ENCODE measurements at places on chromosomes 1 and 21.

DNA sequence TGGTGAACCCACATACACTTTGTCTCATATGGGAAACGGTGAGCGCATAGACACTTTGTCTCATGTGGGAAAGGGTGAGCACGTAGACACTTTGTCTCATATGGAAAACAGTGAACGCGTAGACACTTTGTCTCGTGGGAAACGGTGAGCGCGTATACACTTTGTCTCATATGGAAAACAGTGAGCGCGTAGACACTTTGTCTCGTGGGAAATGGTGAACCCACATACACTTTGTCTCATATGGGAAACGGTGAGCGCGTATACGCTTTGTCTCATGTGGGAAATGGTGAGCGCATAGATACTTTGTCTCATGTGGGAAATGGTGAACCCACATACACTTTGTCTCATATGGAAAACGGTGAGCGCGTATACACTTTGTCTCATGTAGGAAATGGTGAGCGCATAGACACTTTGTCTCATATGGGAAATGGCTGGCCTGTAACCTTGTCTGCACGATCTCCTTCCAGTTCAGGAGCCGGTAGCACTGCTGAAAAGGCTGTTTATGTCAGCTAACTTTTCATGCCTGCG lies 50.7 kb upstream of the TRAPPC10 start:
- no peak for DNase-seq

- no peak for DNase-seq
These were observed 341.0 kb upstream of the VAMP3 start for GRCh38 chr1:7430047-7430608.

DNA sequence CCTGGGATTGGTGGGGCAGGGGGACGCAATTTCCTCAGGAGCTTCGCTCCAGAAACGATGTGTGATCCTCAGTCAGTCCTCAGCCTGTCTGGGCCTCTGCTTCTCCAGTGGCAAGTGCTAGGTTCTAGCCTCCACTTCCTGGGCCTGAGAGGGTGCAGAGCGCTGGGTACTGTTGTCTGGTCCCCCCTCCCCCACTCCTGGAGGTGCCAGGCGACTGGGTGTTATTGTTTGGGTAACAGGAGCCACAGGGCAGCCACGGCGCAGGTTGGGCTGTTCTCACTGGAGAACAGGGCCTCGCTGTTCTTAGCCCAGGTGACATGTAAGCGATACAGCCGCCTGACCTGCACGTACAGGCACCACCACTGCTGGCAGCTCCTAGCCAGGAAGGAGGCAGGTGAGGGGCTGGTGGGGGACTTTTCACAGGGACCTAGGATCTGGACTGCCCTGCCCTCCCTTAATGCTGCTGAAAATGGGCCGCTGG lies 2.1 kb downstream of the RPS6KA1 start:
- DNase-seq: no peak

- no peak for DNase-seq
These were observed 155.8 kb downstream of the DPYD start for GRCh38 chr1:97764991-97765390.

- no peak for DNase-seq
These were observed 188.2 kb upstream of the LYPLAL1 start for GRCh38 chr1:218985424-218985984.

DNA sequence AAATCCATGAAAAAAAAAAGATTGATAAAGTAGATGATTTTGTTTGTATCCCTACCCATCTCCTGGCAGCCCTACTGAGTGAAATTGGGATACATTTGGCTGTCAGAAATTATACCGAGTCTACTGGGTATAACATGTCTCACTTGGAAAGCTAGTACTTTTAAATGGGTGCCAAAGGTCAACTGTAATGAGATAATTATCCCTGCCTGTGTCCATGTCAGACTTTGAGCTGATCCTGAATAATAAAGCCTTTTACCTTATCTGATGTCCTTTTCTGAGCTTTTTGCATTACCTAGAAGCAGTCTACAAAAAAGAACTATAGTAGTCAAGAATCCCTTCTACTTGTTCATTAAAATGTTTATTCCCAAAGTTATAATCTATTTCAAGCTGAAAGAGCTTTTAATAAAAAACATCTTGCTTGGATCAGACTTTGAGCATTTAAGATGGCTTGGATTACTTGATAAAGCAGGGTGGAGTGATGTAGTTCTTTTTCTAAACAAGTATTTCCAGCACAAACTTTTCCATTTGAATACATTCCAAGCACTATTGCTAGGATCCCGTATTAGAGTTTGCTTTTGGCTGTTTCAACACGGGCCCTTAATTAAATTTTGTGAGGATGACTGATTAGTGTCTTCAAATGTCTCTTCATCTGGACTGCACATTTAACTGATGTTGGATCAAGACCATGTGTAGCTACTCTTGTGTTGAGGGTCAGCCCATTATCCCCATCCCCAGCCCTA lies 69.2 kb downstream of the DTL start:
- no peak for DNase-seq

GRCh38 chr1:57727121-57727520 lies 303.3 kb upstream of the DAB1 start:
- no peak for DNase-seq

GRCh38 chr1:5976231-5976630 lies 16.0 kb downstream of the NPHP4 start:
- DNase-seq: no peak

DNA sequence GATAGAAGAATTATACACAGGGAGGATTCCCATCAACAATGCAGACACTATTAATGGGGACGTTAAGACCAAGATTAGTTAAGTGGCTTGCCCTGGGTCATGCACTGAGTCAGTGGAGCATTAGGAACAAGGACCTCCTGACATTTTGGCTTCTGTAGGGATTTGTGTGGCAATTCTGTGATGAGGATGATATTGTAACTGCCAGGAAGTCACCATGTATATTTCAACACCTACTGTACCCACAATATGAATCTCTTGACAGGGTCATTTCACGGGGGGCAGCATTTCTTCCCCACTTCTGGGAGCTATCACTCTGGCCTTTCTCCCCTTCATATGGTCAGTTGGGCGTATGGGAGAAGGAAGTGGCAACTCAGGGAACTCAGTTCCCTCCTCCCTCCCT lies 134.9 kb downstream of the RUNX1 start:
- DNase-seq: no peak

GRCh38 chr1:99766378-99766800 lies at the start of gene FRRS1:
Gene FRRS1, minus strand, starts transcription at chr1:99766635. Its CDS starts 17,867 bp downstream, at chr1:99748768.
- peak; percentile 4 for DNase-seq

- DNase-seq: no peak
These were observed 616 bp downstream of the TAF12 start for GRCh38 chr1:28642056-28642846.

DNA sequence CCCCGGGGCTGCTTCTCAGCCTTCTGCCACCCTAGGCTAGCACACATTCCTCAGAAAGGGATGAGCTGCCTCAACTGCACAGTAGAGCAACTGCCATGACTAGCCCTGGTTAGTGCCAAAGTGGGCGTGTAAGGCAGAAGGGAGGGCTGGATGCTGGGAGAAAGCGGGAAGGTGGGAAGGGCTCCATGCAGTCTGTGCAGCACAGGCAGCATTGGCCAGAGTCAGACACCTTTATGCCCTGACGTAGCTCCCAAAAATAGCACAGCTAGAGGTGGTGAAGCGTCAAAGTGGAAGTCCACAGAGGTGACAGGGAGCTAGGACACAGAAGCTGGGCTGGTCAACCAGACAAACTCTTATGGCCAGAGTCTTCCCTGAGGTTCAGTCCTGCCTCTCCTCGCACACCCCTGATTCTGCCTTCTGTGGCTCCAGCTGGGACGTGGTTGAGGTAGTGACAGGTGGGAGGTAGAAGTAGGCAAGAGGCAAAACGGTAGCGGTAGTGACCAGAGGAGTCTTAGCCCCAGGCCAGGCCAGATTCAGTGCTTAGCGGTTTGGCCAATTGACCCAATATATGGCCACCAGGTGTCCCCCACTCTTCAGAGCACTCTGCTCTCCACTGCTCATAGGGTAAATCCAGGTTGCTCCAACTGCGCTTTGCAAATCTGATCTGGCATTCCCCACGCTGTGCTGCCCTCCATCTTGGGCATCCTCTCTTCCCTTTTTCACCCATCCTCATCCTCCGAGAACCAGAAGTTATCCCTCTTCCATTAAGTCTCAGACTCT lies 45.6 kb downstream of the DDX20 start:
- no peak for DNase-seq

GRCh38 chr1:86487131-86487810 lies 18.5 kb downstream of the CLCA1 start:
- no peak for DNase-seq

DNA sequence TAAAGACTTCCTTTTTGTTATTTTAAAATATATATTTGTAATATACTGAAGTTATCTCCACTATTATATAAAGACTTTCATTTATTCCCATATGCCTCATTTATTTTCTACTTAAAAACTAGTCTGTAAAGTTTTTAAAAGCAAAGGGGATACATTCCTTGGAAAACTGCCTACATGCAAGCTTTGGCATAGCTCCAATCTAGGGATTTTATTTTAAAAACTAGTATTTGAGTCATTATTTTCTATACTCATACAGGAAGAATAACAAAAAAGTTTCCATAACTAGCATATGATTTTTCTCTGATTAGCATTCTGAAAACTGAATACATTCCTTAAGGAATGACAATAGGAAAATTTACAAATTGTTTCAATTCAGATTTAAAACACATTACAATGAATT lies 88.9 kb downstream of the COL24A1 start:
- DNase-seq: no peak

DNA sequence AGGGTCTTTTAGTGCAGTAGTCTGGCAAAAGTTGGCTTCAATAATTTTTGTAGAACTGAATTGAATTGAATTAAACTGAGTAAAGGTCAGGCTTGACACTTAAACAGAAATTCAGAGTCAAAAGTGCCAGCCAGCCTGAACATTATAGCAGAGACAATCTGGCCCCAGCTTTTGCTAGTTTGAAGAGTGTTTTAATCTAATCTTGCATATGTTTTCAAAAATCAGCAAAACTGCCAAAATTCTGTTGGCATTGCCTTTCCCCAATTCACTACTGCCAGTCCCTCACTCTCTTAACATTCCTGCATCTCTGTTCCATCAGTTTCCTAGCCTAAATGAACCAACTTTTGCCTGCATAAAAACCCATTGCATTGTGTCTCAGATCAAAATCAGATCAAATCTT lies 403.8 kb downstream of the NUF2 start:
- DNase-seq: no peak

GRCh38 chr1:192927496-192927895 lies 118.7 kb downstream of the RGS2 start:
- DNase-seq: no peak

GRCh38 chr1:155171836-155172731 lies 1.0 kb downstream of the KRTCAP2 start:
- DNase-seq: no peak

- no peak for DNase-seq
These were observed 28.8 kb upstream of the CDCA8 start for GRCh38 chr1:37663426-37664000.

GRCh38 chr1:39699419-39699818 lies 8.2 kb upstream of the HPCAL4 start:
- no peak for DNase-seq

DNA sequence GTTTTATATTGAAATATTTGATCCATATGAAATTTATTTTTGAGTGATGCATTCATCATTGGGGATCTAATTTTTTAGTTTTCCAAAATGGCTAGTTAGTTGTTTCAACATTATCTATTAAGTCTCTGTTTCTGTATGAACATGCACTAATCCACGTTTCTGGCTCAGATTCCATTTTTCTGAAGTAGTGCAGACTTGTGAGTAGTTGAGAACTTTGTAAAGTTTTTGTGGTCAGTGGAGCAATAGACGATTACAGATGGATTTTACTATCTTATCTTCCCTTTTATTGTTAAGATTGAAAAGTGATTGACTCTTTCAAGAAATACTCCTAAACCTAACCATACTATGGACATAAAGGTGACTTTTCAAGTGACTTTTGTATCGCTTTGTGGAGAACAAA lies 16.7 kb downstream of the SOAT1 start:
- DNase-seq: no peak

DNA sequence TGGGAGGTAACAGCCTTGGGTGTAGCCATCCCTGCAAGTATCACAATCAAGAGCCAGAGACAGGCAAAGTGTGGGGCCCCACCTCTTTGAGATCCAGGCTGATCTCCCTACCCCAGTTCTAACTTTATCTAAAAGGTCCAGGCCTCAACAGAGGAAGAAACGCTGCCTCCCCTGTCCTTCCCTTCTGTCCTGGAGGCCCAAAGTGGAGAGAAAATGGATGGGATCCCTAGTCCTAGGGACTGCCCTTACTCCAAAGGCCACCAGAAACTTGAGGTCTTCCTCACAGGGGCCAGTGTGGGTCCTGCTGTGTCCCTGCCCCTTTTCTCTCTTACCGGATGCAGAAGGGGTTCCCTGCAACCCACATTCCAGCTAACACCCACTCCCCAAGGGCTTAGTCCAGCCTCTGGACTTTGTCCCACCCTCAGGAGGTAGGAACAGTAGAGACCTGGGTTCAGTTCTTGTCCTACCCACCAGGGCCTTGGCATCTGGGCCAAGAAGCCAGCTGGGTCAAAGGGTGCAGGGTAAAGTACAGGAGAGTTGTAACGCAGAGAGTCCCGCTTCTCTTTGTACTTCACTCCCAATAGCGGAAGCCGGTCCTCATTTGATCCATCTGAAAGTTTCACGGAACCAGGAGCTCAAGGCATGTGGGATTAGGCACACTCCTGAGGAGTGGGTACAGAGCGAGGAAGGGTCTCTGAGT lies 1.9 kb downstream of the HDGF start:
- DNase-seq: no peak

GRCh38 chr1:119648620-119649004 lies 546 bp upstream of the ZNF697 start:
- DNase-seq: no peak

DNA sequence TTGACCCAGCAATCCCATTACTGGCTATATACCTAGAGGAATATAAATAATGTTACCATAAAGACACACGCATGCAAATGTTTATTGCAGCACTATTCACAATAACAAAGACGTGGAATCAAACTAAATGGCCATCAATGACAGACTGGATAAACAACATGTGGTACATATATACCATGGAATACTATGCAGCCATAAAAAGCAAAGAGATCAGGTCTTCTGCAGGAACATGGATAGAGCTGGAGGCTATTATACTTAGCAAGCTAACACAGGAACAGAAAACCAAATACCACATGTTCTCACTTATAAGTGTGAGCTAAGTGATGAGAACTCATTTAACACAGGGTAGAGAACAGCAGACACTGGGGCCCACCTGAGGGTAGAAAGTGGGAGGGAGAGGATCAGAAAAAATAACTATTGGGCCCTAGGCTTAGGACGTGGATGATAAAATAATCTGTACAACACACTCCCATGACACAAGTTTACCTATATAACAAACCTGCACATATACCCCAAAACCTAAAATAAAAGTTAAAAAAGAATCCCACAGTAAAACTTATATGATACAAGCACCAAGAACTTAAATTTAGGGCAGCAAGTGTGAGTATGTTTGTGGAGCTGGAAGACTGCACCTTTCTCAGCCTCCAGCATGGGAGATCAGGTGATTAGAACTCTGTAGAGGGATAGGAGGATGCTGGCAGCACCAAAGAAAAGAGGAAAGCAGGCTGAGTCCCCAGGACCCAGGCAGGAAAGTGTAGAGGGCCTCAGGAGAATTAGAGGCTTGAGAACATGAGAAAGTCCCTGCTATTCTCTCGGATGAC lies 320.8 kb upstream of the USP24 start:
- no peak for DNase-seq
